ENCODE measurements at places on chromosomes 2 and 18.
A peak's percentile ranks its signal among the peaks of the same experiment; 100 is the strongest.

DNA sequence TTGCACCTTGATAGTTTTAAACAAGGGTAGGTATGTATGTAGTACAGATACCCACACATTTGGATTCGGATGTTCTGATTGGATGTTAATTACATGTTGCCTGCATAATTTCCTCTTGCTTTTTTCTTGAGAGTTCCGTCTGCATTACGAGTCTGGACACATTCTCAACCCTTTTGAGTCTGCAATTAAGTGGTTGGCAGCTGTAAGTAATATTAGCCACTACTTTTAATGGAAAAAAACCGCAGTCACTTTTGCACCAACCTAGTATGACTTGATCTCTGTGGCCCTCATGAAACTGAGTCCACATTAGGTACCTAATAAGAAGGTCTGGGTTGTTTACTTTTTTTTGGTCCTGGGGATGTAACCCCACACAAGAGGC lies 217.3 kb downstream of the VAPA start:
- DNase-seq, result no peak

DNA sequence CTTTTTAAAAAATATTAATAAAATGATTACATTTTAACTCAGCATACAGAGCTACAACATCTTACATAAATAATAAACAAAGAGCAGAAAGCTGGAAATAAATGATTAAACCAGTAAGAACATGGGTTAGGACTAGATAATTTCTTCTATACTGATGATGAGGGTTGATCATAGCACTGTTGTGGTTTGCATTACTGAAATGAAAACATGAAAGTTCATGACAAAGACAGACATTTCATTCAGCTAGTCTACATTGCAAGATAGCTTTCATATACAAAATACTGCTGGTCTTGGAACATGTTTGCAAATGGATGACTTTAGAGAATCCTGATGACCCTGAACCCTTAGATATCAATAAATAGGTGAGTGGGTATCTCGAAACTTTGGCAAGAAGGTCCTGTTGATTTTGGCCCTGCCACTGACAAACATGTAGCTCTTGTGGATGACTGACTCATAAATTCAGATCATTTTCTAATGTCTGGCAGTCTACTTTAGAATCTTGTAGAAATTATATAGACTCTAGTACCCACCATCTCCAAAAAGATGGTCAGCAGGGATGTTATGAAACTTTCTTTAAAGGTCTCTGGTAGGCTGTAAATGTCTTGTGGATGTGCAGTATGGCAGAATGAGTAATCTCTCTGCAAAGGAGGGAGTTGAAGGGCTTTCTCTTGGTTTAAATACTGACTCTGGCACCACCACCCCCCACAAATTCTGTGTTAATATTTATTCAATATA lies 15.5 kb upstream of the CDC42EP3 start:
- DNase-seq, result no peak

DNA sequence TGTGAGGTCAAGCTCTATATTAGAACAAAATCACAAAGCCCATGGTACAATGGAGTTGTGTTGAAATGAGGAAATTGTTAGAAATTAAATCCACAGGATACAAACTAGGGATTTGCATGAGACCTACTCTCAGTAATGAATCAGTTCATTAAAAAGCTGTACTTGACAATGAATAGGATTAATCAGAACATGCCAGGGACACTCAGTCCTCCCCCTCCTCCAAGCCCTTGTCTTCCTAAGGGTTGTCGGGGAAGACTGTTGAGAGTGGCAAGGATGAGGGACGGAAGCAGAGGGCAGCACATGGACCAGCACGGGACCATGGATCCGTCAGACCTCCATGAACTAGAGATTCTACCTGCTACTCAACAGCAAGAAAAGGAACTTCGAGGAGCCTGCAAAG lies 39.8 kb downstream of the SPRED2 start:
- no peak for DNase-seq

DNA sequence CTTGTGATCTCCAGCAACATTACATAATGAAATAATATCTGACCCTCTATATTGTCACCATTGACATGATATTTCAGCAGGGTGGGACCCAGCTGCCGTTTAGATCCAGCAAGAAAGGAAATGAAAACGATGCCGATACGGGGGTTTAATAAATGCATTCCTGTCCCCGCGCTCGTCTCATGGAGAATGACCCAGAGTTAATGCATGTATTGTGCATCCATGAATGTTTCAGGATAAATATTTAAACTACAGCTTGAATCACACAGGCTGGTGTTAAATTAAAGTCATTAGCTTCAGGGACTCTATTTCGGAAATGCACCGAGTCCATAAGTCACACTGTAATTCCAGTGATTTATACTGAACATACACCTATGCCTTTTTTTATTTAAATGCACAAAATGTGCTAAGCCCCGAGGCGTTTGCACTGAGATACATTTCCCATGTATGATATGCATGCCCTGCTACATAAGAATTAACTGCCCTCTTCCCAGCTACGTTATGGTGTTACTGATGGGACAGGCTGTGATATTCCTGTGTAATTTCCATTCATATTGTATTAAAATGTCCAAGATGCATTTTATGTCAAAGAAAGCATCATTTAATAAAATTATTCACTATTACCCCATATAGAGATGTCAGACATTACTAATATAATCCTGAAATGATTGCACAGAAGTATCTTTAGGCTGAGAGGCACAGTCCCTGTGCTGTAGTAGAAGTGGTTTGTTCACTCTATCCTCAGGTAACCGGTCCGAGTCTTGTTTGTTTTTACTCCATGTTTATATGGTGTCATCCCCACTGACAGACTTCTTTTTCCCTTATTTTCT lies 109.3 kb upstream of the ZNF516 start:
- no peak for DNase-seq

DNA sequence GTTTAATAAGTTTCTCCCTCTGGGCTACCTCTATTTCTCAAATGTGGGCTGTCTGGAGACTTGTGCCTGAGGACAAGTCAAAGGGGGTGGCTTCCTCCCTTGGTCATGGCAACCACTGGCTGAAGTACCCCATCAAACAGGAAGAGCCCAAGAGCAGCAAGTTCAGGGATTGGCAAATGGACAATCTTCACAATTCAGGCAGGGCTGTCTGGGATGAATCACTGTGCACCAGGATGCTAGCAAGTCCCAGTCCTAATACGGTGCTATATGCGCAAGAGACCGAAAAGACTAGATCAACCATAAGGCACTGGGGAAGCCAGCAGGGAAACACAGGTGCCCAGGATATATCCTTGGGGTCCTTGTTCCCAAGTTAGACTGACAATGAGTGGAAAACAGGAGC lies 75.5 kb downstream of the ANTXR1 start:
- DNase-seq, result peak; percentile 12

DNA sequence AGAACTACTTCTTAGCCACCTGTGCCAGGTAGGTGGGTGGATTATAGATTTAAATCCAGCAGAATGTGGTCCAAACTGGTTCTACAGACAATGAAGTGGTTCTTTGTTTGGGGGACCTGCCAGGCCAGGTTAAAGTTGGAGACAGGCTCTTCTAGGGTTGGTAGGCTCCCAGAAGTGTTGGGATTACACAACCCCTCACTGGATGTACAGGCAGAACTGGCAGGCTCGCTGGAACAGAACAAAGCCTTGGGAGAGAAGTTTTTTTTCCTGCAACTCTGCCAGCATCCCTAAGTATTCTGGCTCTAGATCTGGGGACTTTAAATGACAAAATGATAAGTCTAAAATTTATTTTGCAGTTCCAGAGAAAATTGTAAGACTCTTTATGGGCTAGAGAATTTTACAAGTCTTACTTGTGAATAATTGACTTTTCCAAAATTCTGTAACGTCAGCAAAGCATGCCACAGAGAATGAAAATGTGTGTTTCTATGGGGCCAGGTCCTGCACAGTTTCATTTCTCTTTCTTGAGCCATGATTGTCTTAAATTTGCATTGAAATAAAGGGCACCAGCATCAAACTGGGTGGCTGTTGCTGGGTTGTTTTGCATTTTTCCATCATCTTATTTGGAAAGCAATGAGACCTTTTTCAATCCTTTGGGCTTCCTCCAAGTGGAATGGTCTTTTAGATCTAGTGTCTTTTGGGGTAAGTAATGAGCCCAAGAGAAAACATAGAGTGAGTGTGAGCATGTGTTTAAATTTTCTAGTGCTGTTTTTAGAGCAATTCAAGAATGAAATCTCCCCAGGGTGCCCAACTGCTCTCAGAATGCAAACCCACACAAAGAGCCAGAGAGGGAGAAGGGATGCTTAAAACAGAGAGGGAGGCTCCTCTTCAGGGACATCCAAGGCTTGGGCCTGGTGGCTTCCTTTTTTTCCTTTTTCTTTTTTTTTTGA lies 32.4 kb upstream of the ATL2 start:
- no peak for DNase-seq

DNA sequence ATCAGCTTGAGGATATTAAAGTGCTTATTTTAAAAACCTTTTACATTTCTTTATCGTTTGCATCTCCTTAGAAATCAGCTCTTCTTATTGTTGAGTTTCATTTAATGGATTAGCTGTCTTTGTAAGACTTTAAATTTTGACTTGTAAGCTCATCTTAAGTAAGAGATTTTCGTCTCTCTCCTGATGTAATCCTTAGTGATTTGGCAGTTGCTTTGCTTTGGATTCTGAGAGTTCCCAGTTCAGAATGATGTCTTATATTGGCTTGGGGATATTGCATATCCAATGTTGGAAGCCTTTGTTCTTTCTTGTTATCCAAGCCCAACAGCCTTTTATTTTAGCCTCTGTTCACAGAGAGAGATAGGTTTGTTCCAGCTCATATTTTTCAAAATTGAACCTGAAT lies 212.1 kb downstream of the ARL6IP6 start:
- DNase-seq, result no peak

GRCh38 chr2:112305132-112305531 lies 29.7 kb downstream of the ZC3H6 start:
- no peak for DNase-seq

GRCh38 chr2:3656762-3657721 lies 958 bp upstream of the ALLC start:
- DNase-seq, result no peak

- no peak for DNase-seq
Measured at GRCh38 chr2:151718247-151718646, 16.0 kb downstream of the NEB start.

DNA sequence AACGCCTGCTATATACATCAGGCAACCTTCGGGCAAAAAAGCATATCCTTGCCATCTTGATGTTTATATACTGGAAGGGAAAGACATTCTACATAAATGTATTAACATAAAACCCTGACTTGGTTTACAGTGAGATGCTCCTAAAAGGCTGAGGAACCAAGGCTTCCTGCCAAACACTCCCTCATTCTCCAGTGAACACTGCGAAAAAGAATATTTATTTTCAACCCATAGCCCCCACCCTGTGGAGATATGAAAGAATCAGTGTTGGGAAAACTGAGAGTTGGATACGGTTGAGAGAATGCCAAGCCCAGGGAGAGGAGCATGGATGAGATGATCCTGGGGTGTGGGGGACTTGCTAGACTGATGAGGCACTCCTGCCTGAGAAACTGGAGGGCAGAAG lies 94.9 kb downstream of the PIEZO2 start:
- no peak for DNase-seq

- no peak for DNase-seq
Measured at GRCh38 chr2:162041485-162041884, 32.5 kb downstream of the DPP4 start.

DNA sequence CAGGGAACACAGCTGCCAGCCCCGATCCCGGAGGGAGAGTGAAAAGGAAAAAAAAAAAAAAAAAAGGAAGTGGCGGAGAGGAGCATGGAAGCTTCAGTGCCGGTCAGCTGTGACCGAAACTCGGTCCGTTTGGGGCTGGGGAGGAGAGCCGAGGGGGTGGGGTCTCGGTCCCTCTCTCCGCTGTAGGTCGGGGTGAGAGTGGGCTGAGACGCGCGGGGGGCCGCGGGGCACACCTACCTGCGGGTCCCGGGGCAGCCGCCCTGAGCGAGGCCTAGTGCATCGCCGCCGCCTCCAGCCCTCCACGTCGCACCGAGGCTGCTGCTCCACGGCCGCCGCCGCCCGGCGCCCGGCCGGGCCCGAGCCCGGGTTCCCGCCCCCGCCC lies 536 bp downstream of the VPS54 start:
- peak; percentile 58 for DNase-seq

GRCh38 chr18:40109252-40110049 lies 1845.6 kb upstream of the PIK3C3 start:
- DNase-seq, result no peak

DNA sequence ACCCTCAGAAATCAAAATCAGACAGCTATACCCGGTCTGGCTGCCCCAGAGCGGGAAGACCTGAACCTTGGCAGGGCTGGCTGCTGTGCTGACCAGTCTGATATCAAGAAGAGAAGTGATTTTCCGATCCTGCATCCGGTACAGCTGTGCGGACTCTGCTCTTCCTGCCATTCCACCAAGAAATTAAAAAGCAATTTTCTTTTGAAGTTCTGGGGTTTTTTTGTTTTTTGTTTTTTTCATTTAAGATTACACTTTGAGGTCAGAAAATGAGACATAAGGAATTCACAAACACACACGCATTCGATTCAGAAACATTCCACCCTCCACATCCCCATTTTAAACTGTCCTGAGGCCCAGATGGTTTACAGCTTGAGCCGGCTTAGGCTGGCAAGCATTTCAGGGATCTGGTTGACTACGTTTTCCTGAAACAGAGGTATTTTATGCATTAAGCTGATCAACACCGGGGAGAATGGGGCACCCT lies 156.5 kb downstream of the COL6A3 start:
- DNase-seq, result peak; percentile 4

- no peak for DNase-seq
Measured at GRCh38 chr2:222311978-222312738, 13.4 kb upstream of the PAX3 start.

GRCh38 chr2:60364491-60364890 lies 189.0 kb downstream of the BCL11A start:
- DNase-seq, result no peak

DNA sequence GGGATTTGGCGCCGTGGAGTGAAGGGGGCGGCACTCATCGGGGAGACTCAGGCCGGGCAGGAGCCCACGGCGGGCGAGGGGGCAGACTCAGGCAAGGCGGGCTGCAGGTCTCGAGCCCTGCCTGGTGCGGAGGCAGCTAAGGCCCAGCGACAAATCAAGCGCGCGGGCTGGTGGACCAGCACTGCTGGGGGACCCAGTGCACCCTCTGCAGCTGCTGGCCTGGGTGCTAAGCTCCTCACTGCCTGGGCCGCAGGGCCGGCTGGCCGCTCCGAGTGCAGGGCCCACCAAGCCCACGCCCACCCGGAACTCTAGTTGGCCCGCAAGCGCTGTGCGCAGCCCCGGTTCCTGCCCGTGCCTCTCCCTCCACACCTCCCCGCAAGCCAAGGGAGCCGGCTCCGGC lies 26.2 kb upstream of the SPP2 start:
- DNase-seq, result no peak

GRCh38 chr18:69871363-69871762 lies 76.3 kb downstream of the CD226 start:
- no peak for DNase-seq

GRCh38 chr2:117359266-117359914 lies 455.1 kb upstream of the DDX18 start:
- DNase-seq, result no peak

DNA sequence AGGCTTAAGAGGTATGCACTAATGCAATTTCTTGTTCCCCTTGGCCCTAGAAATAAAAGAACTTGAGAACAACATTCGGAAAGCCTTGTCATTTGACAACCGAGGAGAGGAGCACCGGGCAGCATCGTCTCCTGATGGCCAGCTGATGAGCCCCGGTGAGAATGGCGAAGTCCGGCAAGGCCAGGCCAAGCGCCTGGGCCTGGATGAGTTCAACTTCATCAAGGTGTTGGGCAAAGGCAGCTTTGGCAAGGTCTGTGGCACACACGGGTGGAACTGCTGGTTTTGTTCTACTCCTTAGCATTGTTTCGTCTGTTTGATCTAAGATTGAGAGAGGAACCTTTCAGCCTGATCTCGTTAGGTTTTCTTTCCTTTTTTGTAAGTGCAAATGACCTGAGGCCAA lies 289.8 kb upstream of the EPAS1 start:
- no peak for DNase-seq

- DNase-seq, result no peak
Measured at GRCh38 chr2:19046986-19047780, 311.2 kb downstream of the OSR1 start.
